Heart right ventricle (tissue), 16 donors: ENCODE measurements at places on chromosomes 4 and X. TPM values are rescaled to one million over a fixed set of nuclear protein-coding genes. Genes with fewer than 3 reads are reported as not detected.

EDA gene
- 4.8 TPM for total RNA-seq

HUWE1 gene
- total RNA-seq = 149 TPM

ARHGAP6 gene
- 1.8 TPM for total RNA-seq

BANK1 gene
- total RNA-seq = 0.57 TPM

CTAG1A gene
- total RNA-seq = not detected

DUSP9 gene
- total RNA-seq = 0.09 TPM

USP26 gene
- not detected for total RNA-seq

MSANTD1 gene
- 0.32 TPM for total RNA-seq

KLF3 gene
- 19.0 TPM for total RNA-seq

RADX gene
- total RNA-seq = 0.65 TPM

HTN1 gene
- total RNA-seq = not detected

PAPSS1 gene
- total RNA-seq = 10.9 TPM

COX7B2 gene
- not detected for total RNA-seq

RAB39B gene
- 0.17 TPM for total RNA-seq

DNA sequence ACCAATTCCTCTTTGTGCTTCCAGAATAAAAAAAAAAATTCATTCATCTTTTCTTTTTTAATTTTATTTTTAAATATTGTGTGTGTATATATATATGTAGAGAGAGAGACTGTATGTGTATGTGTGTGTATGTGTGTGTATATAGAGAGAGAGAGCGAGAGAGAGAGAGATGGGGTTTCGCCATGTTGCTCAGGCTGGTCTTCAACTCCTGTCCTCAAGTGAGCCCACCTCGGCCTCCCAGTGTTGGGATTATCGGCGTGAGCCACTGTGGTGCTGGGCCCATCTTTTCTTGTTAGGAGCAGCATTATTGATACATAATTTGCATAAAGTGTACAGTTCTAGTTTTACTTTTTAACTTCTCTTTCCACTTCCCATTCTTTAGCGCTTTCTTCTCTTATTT is 33.6 kb downstream of the KDM6A start:
- no peak for DNase-seq

GRCh38 chr4:75644095-75644494 is 13.8 kb upstream of the CDKL2 start:
- DNase-seq = no peak

DNA sequence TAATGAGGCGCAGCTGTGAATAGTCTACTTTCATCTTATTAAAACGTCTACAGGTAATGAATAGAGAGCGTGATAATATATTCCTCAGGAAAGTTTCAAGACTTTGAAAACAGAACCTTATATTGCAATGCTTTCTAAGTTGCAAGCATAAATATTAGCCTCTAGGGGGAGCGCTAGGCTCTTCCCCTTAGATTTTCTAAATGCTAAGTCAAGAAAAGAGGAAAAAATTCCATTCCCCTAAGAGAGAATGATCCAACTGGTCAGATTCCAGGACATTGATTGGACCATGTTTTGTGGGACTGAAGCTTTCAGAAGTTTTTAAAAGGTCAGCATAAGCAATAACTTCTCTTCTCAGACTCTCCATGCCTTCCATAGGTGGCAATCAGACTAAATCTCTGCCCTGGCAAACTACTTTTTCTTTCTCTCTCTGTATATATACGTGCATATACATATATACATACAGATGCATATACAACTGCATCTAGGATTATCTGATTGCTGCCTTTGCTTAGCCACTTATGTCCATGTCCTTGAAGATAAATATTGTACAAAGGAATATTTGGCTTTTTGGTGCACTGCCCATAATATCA is 492.9 kb downstream of the INPP4B start:
- no peak for DNase-seq

GRCh38 chr4:73507541-73507940 is 26.0 kb downstream of the AFM start:
- no peak for DNase-seq

- DNase-seq = no peak
These were observed 456.8 kb downstream of the PRR32 start for GRCh38 chrX:127276326-127276725.

DNA sequence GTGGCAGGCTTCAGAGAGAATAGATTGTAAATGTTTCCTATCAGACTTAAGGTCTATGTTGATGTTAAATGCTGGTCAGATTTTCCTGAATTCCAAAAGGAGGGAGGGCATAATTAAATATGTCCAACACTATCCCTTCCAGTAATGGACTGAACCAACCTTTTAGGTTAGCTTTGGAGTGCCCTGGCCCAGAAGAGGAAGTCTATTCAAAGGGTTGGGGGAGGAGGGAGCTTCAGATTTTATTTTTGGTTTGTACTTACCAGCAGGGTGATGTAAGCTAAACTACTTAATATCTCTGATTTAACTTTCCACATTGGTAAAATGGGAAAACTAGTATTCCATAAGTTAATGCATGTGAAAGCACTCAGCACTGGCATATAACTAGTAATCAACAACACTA is 91.1 kb downstream of the RBM46 start:
- DNase-seq = no peak

DNA sequence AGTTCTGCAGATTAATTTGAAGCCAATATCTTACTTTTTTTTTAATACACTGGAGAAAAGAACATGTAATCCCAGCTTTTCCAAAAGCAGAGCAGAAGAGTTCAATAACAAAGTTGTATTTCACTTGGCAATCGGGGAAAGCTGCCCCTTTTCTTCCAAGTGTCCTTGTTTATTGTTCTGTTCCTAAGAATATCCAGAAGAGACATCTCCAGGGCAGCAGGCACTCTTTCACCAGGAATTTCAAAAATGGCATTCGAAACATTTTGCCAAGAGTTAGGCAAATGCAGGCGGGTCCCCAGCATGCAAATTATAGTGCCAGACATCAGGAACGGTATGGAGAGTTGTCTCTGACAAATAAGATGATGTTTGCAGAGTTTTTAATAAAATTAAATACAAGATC is 494.5 kb downstream of the BCOR start:
- no peak for DNase-seq

GRCh38 chrX:105645667-105646357 is 176.5 kb upstream of the NRK start:
- no peak for DNase-seq

GRCh38 chrX:19705196-19705769 is 182.1 kb downstream of the SH3KBP1 start:
- DNase-seq = no peak

DNA sequence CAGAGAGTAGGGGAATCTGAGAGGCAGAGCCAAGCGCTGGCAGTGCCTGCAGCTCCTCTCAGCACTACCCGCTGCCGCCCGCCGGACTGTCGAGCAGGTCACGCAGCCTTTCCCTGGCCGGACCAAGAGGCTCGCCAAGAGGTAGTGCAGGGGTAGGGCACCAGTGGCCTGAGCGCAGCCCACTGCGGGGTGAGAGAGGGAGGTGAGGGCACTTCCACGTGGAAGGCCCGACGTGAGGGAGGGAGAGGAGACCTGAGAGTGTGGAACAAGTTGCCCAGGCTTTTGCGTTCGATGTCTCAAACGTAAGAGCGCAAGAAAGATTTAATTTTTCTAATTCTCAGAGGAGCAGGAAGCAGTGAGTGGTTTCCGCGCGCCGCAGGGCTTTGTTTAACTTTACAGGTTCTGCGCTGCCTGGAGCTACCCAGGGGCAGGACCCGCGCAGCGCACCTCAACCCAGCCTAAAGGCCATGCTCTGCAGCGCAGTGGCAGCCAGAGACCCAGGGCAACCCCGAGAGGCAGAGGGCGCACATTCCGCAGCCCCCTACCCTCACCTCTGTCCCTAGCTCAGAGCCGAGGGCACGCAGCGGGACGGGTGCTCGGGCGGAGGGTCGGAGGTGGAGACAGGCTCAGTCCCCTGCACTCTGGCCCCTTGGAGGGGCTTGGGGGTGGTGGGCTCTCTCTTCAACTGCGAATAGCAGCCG is 14.9 kb downstream of the ARHGAP36 start:
- DNase-seq = no peak

- DNase-seq = no peak
These were observed 98.8 kb upstream of the STX18 start for GRCh38 chr4:4640692-4641091.

- DNase-seq = peak; percentile 78
These were observed at the start of gene SPRY1 for GRCh38 chr4:123396307-123397143. Gene SPRY1 (plus strand): TSS chr4:123396795. CDS start chr4:123401592, 4,797 bp downstream.

GRCh38 chrX:149371986-149372385 is 133.1 kb downstream of the IDS start:
- DNase-seq = no peak

GRCh38 chr4:76311896-76312331 is 5.4 kb downstream of the STBD1 start:
- no peak for DNase-seq

- DNase-seq = no peak
These were observed 371.6 kb upstream of the EMCN start for GRCh38 chr4:100889401-100889800.

- no peak for DNase-seq
These were observed 1594.6 kb downstream of the ARAP2 start for GRCh38 chr4:34649716-34650115.

GRCh38 chr4:2722033-2722432 is 34.1 kb downstream of the TNIP2 start:
- no peak for DNase-seq

GRCh38 chr4:8026453-8026852 is 86.8 kb upstream of the AFAP1 start:
- DNase-seq = no peak

GRCh38 chr4:19366916-19367315 is 884.8 kb upstream of the SLIT2 start:
- DNase-seq = no peak

DNA sequence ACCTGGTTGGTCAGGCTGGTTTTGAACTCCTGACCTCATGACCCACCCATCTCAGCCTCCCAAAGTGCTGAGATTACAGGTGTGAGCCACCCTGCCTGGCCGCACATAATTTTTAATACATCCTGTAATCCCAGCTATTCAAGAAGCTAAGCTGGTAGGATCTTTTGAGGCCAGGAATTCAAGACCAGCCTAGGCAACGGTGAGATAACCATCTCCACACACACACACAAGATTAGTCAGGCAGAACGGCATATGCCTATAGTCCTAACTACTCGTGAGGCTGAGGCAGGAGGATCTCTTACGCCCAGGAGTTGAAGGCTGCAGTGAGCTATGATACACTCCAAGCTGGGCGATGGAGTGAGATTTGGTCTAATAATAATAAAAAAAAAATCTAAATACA is 212.4 kb upstream of the NEIL3 start:
- no peak for DNase-seq

- DNase-seq = no peak
These were observed 34.7 kb upstream of the NEUROG2 start for GRCh38 chr4:112550728-112551127.

DNA sequence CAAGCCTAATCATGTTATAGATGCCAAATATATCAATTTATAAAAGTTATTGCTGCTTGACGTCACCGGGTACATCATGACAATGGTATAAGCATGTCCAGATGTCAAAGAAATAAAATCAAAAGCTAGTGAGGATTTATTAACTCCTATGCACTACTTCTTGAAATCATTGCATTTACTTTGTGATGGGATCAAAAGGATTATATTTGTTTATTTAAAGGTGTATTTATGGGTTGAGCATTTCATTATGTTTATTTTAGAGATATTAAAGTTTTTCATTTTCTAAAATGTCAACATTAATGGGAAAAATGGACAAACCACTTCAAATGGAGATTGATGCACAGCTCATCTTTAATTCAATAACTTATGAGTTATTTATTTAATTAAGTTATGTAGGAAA is 277.8 kb downstream of the EPHA5 start:
- no peak for DNase-seq

GRCh38 chrX:51395480-51395809 is 62.8 kb downstream of the NUDT10 start:
- no peak for DNase-seq

DNA sequence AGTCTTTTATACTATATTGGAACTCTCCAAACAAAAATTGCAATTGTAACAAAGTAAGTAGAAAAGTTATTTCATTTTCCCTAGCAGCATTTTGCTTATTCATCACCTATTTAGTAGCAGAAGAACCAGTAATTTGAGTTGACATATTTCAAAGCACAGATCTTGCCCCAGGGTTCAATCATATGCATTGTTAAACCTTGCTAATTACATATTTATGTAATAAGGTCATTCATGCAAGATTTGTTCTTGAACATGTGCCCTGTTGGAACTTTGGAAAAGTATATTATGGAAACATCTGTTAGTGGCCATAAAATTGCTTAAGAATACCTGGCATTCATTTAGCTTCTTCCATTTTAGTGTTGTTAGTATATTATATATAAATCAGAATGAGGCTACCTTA is 191.7 kb downstream of the TLL1 start:
- no peak for DNase-seq

DNA sequence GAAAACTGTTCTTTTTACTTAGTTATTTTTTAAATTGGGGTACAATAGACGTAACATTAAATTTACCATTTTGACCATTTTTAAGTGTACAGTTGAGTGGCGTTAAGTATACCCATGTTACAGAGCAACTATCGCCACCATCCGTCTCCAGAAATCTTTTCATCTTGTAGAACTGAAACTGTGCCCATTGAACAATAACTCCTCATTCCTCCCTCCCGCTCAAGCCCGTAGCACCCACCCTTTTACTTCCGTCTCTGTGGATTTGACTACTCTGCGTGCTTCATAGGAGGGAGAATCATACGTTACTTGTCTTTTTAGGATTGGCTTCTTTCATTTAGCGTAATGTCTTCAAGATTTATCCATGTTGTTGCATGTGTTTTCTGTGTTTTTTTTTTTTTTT is 55.3 kb downstream of the TMEM131L start:
- no peak for DNase-seq

DNA sequence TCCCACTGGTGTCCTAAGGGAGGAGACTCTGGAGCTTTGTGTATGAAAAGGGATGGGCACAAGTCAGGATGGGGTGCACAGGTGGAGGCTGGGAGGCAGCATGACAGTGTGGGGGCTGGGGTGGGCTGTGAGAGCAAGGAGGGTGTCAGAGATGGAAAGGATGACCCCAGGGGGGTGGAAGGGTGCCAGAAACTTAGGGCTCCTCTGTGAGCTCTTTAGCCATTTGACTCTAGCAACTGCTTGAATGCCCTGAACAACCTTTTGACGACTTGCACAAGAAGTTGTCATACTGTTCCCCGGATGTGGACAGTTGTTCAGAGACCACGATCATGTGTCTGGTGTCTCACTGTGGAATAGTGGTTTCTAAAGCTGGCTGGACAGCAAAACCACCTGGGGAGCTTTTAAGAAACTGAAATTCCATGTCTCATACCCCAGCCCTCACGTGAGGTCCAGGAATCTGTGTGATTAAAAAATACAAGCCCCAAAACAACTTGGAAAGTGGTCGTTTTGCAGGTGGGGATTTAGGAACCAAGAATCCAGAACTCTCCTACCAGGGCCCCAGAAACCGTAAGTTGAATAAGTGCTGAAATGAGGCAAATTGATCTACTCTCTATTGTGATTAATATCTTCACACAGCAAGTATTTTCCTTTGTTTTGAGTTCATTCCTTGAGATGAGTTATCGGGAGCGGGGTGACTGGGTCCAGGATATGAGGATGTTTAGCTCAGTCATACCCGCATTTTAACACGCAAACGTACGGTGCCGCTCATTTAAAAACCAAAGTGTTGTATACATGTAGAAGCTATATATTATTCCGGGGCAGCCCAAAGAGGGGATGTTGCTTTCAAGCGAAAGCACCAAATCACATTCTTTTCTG is 3.4 kb downstream of the RHOH start:
- no peak for DNase-seq

GRCh38 chr4:27397886-27398285 is 537.2 kb downstream of the STIM2 start:
- DNase-seq = no peak
